MCF 10A (cell line): ENCODE measurements at places on chromosomes 5 and 9. TPM values are rescaled to one million over a fixed set of nuclear protein-coding genes. Genes with fewer than 3 reads are reported as not detected.

The NSUN2 gene
- 89.6 and 95.7 TPM in 2 replicates for total RNA-seq

The PIP5KL1 gene
- total RNA-seq, result 4.0 and 5.7 TPM in 2 replicates

The PCDHGB3 gene
- total RNA-seq, result 0.33 and 0.56 TPM in 2 replicates

The GDA gene
- total RNA-seq, result not detected in 2 replicates

The SLC28A3 gene
- 0.47 and 0.77 TPM in 2 replicates for total RNA-seq

The TERT gene
- total RNA-seq, result 0.16 TPM in 1 of 2 replicates, not detected in the other

The GPX8 gene
- total RNA-seq, result 37.2 and 38.8 TPM in 2 replicates

The LSM11 gene
- total RNA-seq, result 3.4 and 4.5 TPM in 2 replicates

The PTGES gene
- total RNA-seq, result 74.0 and 96.6 TPM in 2 replicates

The CBY3 gene
- not detected in 2 replicates for total RNA-seq

The GPX3 gene
- not detected in 2 replicates for total RNA-seq

The PDZD2 gene
- total RNA-seq, result 22.6 and 23.0 TPM in 2 replicates

The RAB3C gene
- not detected in 2 replicates for total RNA-seq

The MVB12B gene
- 4.1 and 5.5 TPM in 2 replicates for total RNA-seq

The ZFP2 gene
- 0.49 and 0.54 TPM in 2 replicates for total RNA-seq

The LCN15 gene
- total RNA-seq, result not detected in 2 replicates

The PCDHA1 gene
- total RNA-seq, result 0.07 TPM in 1 of 2 replicates, not detected in the other

The HMCN2 gene
- total RNA-seq, result not detected in 2 replicates

The PTPN3 gene
- total RNA-seq, result 6.3 and 6.9 TPM in 2 replicates

The DOLK gene
- total RNA-seq, result 12.0 and 16.9 TPM in 2 replicates

The PHYHD1 gene
- 0.70 and 2.0 TPM in 2 replicates for total RNA-seq

The PLCXD3 gene
- total RNA-seq, result not detected in 2 replicates

The ENHO gene
- total RNA-seq, result not detected in 2 replicates

The QRFP gene
- total RNA-seq, result not detected in 2 replicates

The IL4 gene
- not detected in 2 replicates for total RNA-seq

The OBP2B gene
- not detected in 2 replicates for total RNA-seq

The SSBP2 gene
- 36.0 and 52.7 TPM in 2 replicates for total RNA-seq

The LRRC19 gene
- total RNA-seq, result not detected in 2 replicates

The ACTBL2 gene
- total RNA-seq, result 0.10 TPM in 1 of 2 replicates, not detected in the other

The CXCL14 gene
- not detected in 2 replicates for total RNA-seq

The GPR150 gene
- not detected in 2 replicates for total RNA-seq

The OMD gene
- total RNA-seq, result 0.61 and 1.4 TPM in 2 replicates

The SPINK6 gene
- 0.56 and 1.9 TPM in 2 replicates for total RNA-seq

The XRCC4 gene
- 7.1 and 8.4 TPM in 2 replicates for total RNA-seq

The ANKRD18B gene
- 12.5 and 13.0 TPM in 2 replicates for total RNA-seq

The NR6A1 gene
- 0.91 and 2.0 TPM in 2 replicates for total RNA-seq

The INSYN2B gene
- 0.19 and 0.49 TPM in 2 replicates for total RNA-seq

The SLC34A1 gene
- not detected in 2 replicates for total RNA-seq

The ZBED3 gene
- 9.8 and 14.8 TPM in 2 replicates for total RNA-seq

The LCN1 gene
- total RNA-seq, result not detected in 2 replicates

The LHX6 gene
- 0.26 TPM in 1 of 2 replicates, not detected in the other for total RNA-seq

The CCL27 gene
- 0.49 TPM in 1 of 2 replicates, not detected in the other for total RNA-seq

The RETREG1 gene
- 4.9 and 5.3 TPM in 2 replicates for total RNA-seq

The LRSAM1 gene
- total RNA-seq, result 23.5 and 26.2 TPM in 2 replicates

The UNC13B gene
- 20.6 and 22.9 TPM in 2 replicates for total RNA-seq

The LRRC14B gene
- not detected in 2 replicates for total RNA-seq

The BTNL9 gene
- total RNA-seq, result not detected in 2 replicates

The SCGB3A2 gene
- not detected in 2 replicates for total RNA-seq
